ENCODE measurements at places on chromosomes 5 and 9.
A peak's percentile ranks its signal among the peaks of the same experiment; 100 is the strongest.

GRCh38 chr5:164233791-164234190 lies 728.4 kb downstream of the MAT2B start:
- peak; percentile 23 for DNase-seq

DNA sequence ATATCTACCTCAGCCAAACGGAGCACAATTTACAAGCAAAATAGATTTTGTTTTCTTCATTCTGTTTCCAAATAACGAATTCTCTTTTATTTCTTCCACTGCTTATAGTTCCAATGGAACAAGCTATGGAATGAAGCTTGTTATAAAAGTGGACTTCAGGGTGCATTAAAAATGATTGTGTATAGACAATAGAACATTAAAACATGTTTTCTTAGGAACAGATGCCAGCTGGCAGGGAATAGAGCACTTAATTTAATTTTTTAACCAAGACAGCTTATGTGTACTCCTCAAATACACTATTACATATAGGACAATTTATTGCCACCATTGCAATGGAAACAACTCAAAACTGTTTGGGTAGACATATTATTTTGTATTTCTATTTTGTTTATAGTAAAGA lies 860.1 kb upstream of the TYRP1 start:
- no peak for DNase-seq

GRCh38 chr5:32098291-32098690 lies 75.8 kb downstream of the GOLPH3 start:
- DNase-seq = no peak

GRCh38 chr5:132054031-132054696 lies 6.3 kb upstream of the IL3 start:
- no peak for DNase-seq

DNA sequence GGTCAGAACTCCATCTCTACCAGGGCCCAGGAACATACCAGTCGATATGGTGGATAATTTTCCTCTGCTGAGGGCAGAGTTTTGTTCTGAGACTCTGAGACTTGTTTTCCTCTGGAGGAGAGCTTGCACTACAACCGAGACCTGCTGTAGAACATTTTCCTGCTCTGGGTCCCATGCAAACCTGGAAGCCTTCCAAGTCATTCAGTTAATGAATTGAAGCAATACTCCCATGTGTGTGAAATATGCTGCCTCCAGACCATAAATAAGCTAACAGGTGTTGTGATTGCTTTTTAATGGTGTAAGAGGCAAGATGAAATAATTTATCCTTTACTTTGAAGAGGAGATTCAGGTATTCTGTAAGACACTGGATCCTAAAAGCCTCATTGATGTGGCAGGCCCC lies 372.8 kb downstream of the TMEM167A start:
- no peak for DNase-seq

DNA sequence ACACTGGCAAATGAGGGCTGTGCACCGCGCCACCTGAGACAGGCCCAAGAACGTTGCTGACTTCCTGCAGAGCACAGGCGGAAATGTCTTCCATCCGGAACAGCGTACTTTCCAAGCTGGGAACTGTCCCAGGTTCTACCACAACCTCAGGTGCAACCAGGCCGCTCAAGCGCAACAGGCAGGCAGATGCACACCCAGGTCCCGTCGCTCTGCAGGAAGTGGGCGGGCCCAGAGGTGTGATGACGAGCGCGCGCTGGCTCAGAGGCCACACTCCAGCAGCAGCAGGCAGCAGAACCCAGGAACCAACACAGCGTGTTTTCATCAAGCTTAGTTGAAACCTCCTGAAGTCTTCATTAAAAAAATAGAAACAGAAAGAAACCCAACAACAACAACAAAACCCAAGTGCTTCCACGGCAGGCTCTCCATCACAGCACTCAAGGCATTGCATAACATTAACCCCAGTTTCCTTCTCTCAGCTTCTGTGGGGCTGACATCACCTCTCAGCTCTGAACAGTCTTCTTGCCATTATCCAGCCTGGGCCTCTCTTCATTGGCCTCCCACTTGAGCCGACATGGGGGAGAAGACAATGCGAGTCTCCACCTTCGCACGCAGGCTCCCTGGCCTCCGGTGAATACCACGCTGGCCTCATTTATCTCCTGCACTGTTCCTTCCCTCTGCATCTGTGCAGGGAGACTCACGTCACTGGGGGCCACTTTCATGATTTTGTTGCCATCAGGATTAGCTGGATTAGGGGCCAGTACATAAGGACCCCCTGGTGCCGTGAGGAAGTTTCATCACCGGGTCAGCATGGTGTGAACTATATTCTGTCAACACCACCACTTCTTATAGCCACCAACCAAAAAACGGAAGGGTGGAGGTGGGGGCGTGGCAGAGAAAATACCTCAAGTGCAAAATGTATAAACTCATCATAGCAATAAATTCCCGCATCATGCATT lies 22.1 kb downstream of the PTCH1 start:
- no peak for DNase-seq

DNA sequence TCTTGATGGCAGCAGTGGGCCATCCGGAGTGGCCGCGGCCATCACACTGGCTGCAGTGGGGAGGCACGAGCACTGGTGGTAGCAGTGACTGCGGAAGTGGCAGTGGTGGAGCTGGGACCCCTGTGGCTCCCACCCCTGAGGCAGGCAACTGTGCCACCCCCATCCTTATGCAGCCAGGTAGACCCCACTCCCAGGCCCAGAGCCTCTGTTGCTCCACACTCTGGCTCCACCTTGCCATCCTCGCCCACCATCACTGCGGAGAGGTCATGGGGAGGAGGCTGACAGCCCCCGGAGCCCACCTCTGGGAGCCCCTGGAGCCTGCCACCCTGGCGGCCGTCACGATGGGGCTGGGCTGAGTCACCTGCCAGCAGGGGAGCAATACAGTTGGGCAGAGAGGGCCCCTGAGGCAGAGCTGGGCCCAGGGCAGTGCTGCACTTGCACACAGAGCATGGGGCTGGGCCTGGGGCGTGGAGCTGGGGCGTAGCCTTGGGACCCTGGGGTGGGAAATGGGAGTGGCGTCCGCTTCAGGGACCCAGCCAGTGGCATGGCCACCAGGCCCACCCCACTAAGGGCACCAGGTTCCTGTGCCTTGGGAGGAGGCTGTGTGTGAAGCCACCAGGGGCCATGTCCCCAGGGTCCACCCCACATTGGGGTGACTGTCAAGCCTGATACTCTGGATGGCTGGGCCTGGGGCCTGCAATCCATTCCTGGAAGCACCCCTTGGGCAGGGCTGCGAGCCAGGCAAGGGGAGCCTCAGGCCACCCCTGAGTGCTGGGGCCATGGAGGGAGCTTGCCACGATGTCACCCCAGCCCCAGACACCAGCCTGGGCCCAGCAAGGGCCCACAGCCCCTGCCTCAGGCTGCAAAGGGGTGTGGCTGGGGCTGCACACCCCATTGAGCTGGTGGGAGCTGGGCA lies 7.7 kb downstream of the AMBP start:
- no peak for DNase-seq

DNA sequence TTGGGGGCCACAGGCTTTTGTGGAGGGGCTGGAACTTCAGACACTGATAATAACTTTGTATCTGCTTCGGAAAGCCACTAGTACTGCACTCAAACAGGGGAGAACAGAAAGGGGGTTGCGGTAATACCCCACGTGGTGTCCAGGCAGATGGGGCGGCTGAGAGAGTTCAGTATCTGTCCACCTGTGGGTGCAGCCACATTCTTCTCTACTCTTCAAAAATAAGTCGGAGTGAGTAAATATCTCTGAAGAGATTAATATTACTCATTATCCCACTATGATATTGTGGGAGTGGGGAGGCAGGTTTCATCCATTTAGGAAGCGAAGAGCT lies 102.1 kb upstream of the SSBP2 start:
- DNase-seq = no peak

DNA sequence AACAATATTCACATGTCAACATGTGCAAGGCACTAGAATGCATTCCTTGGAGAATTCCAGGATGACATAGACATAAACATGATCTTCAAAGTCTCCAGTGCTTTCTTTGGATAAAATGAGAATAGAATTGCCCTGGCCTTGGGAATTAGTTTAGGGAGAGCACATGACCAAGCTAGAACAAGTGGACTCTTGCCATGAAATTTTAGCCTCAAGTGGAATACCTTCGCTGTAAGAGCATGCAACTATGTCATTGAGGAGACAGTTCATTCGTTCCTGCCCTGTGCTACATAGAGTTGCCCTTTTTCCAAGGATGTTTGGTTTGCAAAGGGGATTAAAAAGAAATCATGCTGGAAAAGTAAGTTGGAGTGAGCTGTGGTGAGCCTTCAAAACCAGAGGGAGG lies 42.7 kb downstream of the ZFAND5 start:
- DNase-seq = no peak

GRCh38 chr5:6728011-6728794 lies 15.0 kb downstream of the TENT4A start:
- DNase-seq = no peak

DNA sequence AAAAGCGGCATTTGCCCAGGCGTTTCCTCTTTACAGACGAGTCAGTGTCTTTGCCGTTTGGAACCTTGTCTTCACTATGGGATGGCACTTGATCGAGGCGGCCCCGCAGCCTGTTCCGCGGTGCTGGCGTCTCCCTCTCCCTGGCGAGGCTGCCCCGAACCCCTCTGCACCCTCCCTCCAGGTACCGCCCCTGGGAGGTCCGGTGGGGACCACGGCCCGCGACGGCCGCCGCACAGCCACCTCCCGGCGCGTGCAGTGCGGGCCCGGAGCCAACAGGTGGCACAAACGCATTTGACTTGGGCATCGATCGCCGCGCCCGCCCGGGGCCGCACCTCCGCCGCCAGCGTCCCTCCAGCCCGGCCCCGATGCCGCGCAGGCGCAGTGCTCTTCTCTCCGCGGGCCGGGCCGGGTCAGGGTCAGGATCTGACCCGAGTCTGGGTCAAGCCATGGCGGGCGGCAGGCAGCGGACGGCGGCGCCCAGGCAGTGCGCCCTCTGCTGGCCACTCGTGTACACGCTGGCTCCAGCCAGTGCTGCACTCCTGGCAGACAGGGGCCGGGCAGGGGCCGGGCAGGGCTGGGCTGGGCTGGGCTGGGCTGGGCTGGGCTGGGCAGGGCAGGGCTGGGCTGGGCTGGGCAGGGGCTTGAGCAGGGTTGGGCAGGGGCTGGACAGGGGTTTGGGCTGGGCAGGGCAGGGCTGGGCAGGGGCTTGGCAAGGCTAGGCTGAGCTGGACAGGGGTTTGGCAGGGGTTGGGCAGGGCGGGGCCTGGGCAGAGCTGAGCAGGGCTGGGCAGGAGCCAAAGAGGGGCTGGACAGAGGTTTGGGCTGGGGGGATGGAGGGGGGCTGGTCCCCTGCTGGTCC lies 155.8 kb upstream of the IRX4 start:
- DNase-seq = no peak

- DNase-seq = no peak
These were observed 300.7 kb downstream of the MLLT3 start for GRCh38 chr9:20321423-20322082.

DNA sequence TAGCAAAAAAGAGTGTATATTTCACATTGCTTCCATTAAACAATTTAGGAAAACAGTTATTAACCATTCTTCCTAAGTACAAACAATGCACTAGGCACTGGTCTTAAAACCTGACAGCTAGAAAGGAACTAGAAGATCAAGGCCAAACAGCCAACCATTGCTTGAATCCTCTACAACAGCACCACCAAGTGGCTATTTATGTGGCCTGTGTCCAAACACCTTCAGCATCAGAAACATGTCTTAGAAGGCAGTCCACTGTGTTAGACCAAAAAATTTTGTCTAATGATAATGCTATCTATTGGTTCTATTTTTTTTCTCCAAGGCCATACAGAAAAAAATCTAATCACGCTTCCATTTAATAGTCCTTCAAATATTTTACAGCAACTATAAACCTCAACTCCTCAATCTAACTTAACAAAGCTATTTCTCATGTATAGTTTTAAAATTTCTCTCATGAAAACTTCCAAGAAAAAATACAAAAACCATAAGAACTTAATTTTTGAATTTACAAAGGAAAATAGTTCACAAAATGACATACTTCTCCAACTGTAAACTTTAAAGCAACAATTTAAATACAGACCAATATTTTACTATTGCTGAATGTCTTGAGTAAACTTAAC lies 36.1 kb downstream of the CAAP1 start:
- peak; percentile 36 for DNase-seq

GRCh38 chr9:91207729-91208418 lies 153.8 kb downstream of the AUH start:
- DNase-seq = no peak

DNA sequence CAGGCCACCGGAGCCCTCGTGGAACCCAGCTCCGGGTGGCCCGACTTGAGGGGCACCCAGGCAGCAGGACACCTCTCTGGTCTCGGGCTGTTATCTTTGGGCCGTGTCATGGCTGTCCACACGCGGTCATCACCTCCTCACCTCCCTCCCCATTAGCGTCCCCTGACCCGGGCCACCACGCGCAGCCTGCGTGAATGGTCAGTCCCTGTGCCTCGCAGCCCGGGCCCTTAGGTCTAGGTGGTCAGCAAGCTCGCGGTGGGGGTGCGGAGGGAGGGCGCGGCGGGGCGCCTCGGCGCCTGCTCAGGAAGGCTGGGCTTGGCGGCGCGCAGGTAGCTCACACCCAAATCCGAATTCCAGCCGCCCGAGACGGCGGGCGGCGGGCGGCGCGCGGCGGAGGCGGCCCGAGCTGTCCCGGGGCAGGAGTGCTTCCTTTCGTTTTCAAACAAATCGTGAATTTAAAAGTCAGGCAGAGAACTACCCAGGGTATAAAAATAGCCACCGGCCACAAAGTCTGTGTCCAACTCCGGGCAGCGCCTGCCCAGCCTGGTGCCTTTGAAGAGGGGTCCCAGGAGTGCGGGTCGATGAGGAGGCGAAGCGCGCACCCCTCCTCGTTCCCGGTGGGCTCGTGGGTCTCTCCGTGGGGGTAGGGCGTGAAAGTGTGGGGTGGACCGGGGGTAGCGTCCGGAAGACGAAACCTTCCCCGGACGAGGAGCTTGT lies 1.0 kb upstream of the RXRA start:
- peak; percentile 37 for DNase-seq

DNA sequence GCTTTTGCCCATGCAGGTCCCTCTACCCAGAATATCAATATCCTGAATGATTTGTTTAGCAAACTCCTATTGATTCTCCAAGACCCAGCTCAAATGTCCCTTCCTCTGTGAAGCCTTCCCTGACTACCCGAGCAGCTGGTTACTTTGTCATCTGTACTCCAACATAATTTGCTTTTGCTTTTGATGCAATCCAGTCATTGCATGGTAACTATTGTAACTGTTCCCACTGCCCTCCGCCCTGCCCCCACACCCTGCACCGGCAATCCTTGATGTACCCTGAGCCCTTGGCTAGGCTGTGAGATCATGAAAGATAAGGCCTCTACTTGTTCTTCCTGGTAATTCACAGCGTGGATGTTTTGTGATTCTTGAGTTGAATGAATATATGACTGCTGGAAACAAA lies 119.9 kb upstream of the BOD1 start:
- DNase-seq = peak; percentile 63

All from Calu3 (cell line).